Tibial nerve (tissue), 4 donors: ENCODE measurements at places on chromosomes 16 and 17.

DNA sequence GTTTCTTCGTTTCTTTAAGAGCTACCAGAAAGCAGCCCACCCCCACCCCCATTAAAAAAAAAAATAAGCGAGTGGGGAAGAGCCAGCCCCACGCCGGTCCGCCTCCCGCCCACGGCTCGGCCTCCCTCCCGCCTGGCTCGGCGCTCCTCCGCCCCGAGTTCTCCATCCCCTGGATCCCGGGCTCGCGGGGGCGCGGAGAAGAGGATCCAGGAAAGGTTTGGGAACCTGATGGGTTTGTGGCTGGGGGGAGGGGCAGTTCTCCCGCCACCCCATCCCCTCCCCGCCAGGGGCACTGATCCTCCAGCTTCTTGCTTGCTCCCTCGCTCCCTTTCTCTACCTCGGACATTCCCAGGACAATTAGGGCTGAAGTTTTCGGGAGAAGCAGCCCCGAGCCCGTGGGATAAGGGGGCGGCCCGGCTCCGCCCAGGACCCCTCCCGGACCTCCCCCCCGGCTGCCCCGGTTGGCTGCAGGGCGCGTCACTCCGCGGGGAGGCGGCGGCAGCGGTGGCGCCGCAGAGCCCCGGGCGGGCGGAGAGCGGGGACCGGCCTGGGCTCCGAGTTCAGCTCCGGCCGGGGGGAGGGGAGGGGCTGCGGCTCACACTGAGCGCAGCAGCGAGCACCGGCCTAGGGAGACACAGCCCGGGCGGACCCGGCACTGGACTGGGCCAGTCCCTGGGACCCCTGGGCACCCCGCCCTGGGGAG, 1.0 kb upstream of the SALL1 start:
- DNase-seq, result peak; percentile 17

DNA sequence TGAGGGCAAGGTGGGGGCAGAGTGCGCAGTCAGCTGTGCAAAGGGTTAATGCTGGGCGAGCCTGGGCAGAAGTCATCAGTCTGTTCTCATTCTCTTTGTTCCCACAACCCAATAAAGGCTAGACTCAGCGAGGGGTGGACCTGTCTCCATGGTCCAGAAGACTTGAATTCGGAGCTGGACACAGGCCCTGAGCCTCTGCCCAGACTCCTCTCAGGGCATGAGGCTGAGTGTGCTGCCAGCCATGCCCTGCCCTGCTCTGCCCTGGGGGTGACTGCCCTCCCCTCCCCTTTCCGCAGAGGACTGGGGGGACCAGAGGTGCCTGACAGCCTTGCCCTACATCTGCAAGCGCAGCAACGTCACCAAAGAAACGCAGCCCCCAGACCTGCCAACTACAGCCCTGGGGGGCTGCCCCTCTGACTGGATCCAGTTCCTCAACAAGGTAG, 54.5 kb downstream of the MRC2 start:
- no peak for DNase-seq

GRCh38 chr17:7835814-7836595, 2.0 kb downstream of the KDM6B start:
- peak; percentile 76 for DNase-seq

DNA sequence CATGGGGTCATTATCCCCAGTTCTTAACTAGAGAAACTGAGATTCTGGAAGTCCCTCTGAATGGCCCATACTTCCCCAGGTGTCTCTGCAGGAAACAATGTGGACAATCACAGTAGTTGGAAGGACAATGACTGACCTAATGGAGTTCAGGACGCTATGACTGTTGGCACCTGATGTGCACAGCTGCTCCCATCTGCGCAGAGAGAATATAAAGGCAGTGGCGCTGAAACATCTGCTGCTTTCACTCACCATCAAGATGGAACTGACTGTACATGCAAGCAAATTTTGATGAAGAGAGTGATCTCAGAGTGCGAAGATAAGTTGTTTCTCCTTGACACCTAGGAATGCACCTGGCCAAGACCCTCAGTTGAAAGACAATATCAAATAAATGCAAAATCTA, 395.7 kb upstream of the ASIC2 start:
- no peak for DNase-seq

DNA sequence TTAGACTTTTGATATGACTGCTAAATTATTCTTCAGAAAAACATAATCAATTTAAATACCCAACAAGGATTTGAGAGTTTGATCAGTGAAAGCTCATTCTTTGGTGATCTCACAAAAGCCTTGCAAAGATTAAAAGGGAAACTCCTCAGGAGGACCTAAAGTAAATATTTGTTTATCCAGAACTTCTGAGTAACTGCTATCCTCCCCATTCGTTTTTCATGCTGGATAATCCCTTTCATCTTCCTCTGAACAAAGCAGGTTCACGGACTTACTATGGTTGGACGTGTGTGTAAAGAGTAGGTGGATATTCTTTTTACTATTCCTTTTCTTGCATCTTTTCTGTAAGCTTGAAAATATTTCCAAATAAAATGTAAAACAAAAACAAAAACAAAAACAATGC, 124.7 kb downstream of the CPPED1 start:
- no peak for DNase-seq

DNA sequence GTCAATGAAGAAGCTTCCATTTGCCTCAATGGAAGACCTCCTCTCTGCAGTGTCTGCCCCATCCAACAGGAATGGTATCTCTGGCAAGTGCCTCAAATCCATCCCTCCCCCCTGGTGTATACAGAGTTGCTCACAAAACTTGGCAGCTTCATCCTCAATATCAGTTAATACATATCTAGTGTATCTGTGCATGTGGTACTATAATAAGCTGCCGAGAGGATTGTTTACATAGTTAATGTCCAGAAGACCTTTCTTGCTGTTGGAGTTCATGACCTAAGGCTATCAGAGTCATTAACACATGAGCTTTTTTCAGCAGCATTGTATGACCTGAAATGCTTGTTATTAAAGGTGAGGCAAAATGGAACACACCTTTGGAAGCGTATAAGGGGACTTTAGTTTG, 14.0 kb upstream of the RASL10B start:
- no peak for DNase-seq

GRCh38 chr17:42766124-42766523, 5.1 kb downstream of the RAMP2 start:
- no peak for DNase-seq

DNA sequence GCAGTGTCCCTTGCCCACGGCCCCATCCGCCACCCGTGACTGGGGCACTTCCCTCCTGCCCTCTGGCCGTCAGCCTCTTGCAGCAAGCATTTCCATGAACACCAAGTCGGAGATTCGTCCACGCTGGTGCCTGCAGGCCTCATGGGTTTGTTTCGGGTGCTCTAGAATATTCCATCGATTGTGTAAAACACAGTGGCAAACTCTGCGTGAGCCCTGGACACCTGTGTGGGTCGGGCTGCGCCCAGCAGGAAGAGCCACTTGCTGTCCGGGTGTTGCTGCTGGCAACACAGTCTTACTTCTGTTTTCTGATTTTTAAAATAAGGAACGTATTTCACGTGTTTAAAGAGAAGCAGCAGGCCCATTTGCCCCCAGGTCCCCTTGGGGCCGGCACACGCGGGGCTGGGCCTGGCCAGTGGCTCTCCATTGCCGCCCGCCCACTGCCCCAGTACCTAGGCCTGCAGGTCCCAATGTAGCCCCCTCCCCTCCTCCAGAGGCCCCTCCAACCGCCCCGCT, 10.0 kb downstream of the CYBC1 start:
- no peak for DNase-seq

GRCh38 chr17:49646391-49647255, 31.3 kb downstream of the SPOP start:
- DNase-seq, result no peak
